ENCODE measurements at places on chromosomes 4 and X.

GRCh38 chr4:2077537-2078460 is 18.7 kb downstream of the NAT8L start:
- no peak for DNase-seq

GRCh38 chr4:93529692-93530372 is 298.7 kb upstream of the ATOH1 start:
- DNase-seq = no peak

DNA sequence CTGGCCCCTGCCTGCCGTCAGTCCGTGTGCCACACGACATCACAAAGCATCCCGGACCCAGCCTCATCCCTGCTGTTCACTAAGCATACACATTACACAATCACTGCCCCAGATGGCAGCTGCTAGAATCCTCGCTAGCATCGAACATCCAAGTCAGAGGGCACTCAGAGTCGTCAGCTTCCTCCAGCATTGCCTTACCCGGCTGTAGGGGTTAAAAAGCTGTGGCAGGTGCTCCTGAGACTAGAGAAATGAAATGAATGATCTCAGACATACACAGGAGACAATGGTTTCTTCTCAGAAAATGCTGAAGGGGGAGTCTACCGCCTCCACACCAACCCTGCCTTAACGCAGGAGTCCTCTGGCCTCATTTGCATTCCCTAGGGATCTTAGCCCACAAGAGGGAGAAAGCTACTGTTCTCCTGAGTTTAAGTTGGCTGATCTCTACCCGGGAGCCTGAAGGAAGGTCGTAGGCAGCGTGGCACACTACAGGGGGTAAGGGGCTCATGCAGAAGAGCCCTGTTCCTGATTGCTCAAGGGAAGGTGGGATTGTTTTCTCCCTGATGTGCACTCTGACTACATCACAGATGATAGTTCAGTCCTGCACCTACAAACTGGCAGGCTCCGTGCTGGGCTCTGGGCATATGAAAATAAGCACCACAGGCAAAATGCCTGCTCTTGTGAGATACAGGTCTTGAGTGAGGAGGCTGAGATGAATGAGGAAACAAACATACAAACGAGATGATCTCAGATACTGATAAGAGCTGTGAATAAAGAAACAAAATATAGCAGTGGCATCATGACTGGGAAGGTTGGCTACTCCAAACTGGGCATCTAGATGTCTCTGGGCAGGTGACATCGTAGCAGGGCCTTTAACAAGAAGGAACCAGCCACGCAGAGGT is 2.6 kb upstream of the KIAA0232 start:
- DNase-seq = no peak

- no peak for DNase-seq
Measured at GRCh38 chr4:188819233-188819632, 680.0 kb downstream of the TRIML1 start.

DNA sequence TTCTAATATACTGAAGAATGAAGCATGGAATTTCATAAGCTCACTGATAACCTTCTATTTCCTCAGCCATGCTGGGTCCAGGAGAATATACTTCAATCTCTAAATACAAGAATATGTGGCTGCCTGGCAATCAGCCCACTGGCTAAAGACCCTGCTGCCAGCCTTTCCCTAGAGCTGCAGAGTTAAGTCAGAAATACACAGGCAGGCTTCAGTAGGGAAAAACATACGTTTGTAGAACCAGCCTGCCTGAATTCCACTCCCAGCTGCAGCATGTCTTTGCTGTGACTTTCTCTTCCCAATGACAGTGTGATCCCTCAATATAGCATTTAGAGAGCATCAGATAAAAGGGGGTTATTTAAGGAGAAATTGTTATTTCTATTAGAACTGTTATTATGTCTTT is 289.1 kb downstream of the PCDH19 start:
- no peak for DNase-seq

DNA sequence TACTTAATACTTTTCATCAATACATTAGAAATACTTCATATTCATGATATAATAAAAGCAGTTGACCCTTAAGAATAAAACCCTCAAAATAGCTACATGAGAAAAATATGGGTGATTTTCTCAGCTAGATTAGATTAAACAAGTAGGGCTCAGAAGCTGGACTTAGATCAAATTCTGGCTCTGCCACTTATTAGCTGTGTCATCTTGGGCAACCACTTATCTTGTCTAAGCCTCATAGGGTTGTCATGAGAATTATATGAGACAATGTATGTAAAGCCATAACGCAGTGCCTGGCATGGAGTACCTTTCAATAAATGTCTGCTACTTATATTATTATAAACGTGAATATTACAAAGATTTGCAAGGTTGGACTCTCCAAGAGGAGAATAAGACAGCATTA is 84.3 kb upstream of the PGRMC2 start:
- DNase-seq = no peak

- DNase-seq = no peak
Measured at GRCh38 chr4:158541506-158541905, 19.8 kb downstream of the RXFP1 start.

DNA sequence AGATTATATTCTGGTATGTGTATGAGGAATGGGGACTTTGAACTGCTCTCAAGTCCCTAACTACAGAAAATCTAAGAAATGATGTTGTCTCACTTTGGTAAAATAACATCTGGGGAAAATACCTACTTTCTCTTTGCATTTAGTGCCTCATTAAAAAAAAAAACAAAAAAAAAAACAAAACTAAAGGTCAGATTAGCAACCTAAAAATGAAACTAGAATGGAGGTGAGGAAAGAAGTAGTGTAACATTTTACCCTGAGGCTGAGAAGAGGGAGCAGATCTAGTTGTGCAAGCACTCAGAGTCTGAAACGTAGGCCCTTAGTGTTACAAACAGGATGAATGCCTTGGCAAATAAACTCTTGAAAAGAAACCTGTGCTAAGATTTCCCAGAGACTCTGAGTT is 56.0 kb downstream of the VGLL1 start:
- no peak for DNase-seq

GRCh38 chr4:158933236-158933635 is 164.4 kb downstream of the FNIP2 start:
- DNase-seq = no peak

DNA sequence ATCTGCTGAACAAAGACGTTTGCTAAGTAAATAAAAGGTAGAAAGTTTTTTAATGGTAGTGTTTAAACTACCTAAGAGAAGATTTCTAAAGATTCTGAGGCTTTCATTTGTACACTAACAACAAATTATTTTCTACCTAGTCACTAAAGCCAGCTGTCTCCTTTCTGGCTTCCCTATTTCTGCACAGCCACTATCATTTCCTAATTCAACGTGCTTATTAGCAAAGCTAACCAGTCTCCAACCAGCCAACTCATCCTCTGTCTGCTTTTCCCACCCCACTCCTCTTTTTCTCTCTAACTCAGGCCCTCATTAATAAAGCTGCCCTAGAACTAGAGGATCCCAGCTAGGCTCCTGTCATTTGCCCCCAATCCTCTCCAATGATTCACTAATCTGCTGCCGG is 118.2 kb downstream of the ZNF827 start:
- DNase-seq = no peak

GRCh38 chr4:88731381-88731780 is 33.8 kb upstream of the NAP1L5 start:
- DNase-seq = no peak

- DNase-seq = no peak
Measured at GRCh38 chr4:39970671-39971640, 6.8 kb downstream of the PDS5A start.

All from stimulated activated CD8-positive, alpha-beta memory T cell treated with anti-CD3 and anti-CD28 coated beads, Interleukin-4, amount 100 ng/mL, for 1 hour (primary cell).